Gastrocnemius medialis (tissue), 4 donors: ENCODE measurements at places on chromosomes 6 and 20. TPM values are rescaled to one million over a fixed set of nuclear protein-coding genes. Genes with fewer than 3 reads are reported as not detected.

GRCh38 chr6:50277774-50278173, 228.0 kb upstream of the DEFB112 start:
- DNase-seq, result no peak

- DNase-seq, result no peak
Observed at GRCh38 chr20:4929686-4930397, 71.5 kb downstream of the SLC23A2 start.

DNA sequence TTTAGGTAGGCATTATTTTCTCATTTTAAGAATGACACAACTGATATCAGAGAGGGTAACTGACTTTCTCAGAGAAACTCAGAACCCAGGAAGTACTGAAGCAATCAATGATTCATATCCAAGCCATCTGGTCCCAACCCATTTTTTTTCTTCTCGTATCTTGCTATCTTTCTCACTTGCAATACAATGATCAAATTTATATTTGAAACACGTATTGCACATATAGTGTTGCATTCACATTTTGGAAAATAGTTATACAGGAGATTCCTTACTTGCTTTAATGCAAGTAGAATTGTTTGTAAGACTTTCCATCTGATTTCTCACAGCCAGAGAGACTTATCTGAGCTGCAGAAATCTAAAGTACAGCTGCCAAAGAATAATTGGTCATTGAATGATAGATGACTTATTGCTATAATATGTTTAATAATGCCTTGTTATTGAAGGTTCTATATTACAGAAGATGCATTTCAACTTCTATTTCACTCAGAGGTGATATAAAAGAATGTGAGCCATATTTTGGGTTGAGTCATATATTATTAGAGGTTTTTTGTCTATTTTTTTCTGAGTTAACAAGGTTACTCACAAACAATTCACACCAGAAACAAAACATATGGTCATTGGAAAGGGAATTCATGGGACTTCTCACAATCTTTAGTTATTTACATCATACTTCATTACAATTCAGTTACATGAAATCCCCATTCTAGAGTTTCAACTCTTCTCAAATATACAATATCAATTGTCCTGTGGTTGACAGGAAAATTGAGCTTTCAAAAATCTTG, 337.5 kb upstream of the CITED2 start:
- no peak for DNase-seq

- no peak for DNase-seq
Observed at GRCh38 chr6:82066991-82067411, 180.5 kb downstream of the IBTK start.

GRCh38 chr6:58113960-58114359, 796.5 kb downstream of the PRIM2 start:
- no peak for DNase-seq

DNA sequence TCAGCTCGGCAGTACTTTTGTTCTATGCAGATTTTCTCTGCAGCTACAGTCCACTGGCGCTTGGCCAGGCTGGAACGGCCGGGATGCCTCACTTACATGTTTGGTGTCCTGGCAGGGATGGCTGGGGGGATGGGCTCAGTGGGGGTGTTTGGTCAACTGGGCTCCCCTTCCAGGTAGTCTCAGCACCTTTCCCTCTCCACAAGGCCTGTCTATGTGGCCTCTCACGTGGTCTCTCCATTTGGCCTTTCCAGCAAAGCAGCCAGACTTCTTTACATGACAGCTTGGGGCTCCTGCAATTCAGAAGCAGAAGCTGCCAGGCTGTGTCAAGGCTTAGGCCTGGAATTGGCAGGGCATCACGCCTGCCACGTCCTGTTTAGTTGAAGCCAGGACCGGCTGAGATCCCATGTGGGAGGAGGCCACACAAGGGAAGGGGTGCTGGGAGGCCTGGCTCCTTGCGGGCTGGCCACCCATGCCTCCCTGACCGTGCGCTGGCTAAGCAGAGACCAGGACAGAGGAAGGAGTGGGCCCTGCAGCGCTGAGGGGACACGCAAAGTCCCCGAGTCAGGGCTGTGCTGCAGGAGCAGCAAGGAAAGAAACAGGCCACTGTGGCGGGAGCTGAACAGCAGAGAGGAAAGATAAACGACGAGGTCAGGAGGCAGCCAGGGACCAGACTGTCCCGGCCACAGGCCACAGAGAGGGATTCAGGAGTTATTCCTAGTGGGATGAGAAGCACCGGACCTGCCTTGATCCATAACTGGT, 38.9 kb downstream of the MGME1 start:
- DNase-seq, result no peak

GRCh38 chr20:22324505-22324904, 259.9 kb downstream of the FOXA2 start:
- DNase-seq, result no peak

Gene NRSN1
- not detected for total RNA-seq

GRCh38 chr20:10558635-10559187, 115.1 kb downstream of the JAG1 start:
- no peak for DNase-seq

Gene NRN1
- total RNA-seq, result 6.6 TPM

GRCh38 chr20:37954190-37954589, 51.3 kb downstream of the VSTM2L start:
- no peak for DNase-seq

Gene SGK1
- 68.8 TPM for total RNA-seq
